CD4-positive, alpha-beta T cell treated with Interleukin-6 for 4 hours (primary cell): ENCODE measurements at places on chromosomes 2 and 18.

DNA sequence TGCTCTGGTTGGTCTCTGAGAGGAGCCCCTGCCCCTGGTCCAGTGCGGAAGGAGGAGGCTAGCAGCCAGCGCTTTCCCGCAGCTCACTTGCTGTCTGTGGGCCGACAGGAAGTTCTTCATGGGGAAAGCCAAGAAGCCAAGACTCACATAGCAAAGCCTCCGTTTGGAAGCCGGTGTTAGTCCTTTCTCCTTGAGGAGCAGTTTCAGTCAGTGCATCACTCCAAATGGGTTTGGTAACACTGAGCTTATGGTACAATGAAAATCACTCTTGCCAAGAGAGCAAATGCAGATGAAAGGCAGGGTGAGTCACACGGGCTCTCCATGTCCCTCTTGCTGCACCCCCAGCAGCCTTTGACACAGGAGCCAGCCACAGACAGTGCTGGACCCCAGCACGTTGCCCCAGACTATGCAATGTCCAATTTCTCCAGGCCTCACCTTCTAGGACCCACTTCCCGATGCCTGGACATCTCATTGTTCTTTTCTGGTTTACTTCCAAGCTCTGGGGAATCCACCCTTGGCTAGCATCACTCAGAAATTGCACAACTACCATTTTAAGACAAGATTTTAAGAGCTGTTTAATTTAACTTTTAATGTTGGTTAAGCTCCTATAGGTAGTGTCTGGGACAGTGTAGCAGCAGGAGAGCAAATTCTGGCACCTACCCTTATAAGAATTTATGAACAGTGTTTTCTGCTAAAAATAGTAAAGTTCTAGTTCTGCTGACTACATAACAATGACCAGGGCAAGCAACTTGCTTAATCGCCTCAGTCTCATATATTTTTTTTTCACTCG lies 174.9 kb downstream of the ASB1 start:
- no peak for DNase-seq

DNA sequence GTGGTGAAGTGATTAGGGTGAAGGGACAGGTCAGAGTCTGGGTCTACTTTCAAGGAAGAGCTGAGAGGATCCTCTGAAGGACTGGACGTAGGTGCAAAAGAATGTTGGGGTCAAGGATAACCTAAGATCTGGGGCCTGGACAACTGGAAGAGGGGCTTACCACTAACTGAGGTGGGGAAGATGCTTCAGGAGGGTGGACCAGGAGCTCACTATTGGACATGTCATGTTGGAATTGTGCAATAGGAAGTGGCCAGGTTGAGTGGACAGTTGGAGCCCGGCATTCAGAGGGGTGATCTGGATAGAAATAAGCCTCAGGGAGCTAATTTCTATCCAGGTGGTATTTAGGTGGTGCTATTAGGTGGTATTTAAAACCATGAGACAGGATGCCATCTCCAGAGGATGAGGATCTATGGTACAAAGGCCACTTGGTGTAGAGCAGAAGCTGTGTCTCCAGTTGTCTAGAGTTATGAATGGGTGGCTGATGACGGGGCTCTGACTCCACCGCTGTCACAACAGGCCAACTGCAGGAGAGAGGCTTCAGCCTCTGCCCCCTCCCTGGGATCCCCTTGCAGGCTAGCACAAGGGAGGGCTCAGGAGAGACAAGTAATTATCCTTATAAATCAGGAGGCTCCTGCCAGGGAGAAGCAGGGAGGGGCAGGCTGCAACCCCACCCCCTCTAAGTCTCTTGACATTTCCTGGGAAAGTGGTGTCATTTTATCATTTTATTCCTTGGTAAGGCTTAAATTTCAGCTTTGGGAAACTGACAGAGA lies 158.0 kb downstream of the SMAD7 start:
- DNase-seq: no peak

DNA sequence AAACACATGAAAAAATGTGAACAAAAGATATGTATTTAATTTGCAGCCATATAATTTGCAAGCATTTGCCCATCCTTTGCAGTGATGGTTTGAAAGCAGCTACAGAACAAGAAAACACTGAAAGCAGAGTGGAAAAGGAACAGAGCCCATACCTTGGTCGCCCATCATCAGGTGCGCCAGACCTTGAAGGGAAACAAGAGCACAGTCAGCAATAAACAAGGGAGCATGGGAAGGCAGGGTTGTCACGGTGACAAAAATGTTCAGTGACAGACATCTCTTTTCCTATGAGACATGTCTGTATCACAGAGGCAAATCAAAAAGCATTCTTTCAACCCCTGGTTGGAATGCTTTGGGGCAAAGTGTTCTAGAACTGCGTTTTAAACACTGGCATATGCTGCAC lies 109.4 kb downstream of the NRXN1 start:
- no peak for DNase-seq

DNA sequence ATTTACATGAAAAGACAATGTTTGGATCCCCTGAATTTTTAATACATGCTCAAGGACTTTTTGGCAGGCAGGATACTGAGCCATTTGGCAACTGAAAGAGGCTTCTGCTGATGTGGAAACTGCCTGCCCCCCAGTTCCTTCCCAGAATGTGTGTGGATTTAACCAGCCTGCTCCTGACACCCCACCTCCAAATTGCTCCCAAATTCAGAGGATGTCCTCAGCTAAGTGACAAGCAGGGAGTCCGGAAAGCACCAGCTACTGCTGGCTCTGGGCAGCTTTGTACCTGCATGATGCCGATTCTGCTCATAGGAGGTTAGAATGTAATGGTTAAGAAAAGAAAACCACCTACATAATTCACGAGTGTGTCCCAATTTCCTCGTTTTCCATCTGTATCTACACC lies 197.5 kb downstream of the CDH20 start:
- DNase-seq: no peak

GRCh38 chr18:49861659-49862058 lies 48.3 kb upstream of the ACAA2 start:
- no peak for DNase-seq

DNA sequence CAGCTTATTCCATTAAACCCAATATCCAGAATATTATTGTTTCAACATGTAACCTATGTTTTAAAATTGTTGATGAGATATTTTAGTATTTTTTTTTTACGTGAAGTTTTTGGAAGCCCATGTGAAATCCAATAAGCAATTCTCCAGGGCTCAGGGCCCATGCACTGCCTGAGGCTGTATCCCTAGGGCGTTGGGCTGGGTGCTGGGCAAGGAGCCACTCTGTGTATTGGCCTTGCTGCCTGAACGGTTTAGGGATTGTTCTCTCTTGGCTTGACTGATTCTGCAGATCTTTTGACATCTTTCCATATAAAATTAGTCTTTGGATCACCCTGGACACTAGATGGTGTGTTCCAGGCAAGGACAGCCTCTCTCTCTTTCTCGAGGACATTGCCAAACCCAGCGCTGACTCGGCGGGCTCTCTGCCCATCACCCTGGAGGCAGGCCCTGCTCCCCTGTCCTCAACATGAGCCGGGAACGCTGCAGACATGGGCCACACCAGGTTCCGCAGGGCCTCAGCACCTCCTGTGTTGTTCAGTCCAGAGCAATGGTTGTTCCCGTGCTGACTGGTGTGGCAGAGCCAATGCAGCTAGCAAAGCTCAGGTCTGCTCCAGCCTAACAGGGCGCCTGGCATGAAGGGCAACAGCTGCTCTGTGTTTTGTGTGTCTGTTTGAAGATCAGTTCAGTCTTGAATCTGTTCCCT lies 163.0 kb downstream of the SEPTIN10 start:
- no peak for DNase-seq

- no peak for DNase-seq
These were observed 199.1 kb upstream of the POU3F3 start for GRCh38 chr2:104654811-104655210.

DNA sequence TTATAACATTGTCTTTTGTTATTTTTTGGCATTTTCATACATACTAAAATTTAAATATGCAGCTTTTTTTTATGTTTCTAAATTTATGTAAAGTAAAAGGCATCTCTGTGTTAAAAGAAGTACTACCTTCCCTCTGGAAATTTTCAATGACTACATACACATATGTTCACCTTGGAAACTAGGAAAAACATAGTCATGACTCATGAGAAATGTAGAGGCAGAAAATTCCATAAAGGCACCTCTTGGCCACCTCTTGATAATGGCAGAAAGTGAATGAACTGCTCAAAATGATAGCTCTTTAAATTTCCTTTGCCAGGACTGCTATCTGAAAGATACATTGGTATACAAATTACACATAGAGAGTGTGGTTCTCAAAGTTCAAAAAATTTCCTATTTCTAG lies 889.1 kb upstream of the ZEB2 start:
- DNase-seq: no peak

DNA sequence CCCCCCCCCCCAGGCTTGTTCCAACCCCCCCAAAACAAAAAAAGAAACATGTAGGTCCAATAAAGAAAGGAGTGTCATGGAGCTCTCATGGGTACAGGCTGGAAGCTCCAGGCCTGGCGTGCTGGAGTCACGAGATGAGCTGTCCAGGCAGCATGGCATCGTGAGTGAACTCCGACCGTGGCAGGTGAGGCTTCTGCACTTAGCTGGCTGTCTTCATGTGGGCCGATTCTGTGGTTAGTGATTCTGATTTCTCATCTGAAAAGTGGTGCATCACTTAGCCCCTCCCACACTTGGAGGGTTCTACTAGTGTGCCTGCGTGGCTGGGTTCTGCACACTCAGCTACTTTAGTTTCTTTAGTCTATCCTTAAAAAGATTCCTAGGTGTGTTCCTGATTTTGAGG lies 126.4 kb upstream of the MGAT5 start:
- DNase-seq: peak; percentile 75

GRCh38 chr2:29894822-29895614 lies 26.4 kb downstream of the ALK start:
- DNase-seq: no peak

DNA sequence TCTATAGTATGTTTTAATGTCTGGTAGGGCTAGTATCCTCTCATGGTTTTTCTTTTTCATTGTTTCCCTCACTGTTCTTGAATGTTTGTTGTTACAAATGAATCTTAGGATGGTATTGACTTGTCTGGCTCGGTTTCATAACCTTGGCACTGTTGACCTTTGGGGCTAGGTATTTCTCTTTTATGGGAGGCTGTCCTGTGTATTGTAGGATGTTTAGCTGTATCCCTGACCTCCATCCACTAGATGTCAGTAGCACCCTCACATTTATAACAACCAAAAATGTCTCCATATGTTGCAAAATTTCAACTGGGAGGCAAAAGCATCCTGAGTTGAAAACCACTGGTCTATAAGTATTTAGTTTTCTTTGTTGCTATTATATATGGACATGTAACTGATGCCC lies 7.0 kb upstream of the AOX1 start:
- DNase-seq: no peak

GRCh38 chr2:157894694-157895435 lies 18.7 kb upstream of the ACVR1 start:
- DNase-seq: no peak

DNA sequence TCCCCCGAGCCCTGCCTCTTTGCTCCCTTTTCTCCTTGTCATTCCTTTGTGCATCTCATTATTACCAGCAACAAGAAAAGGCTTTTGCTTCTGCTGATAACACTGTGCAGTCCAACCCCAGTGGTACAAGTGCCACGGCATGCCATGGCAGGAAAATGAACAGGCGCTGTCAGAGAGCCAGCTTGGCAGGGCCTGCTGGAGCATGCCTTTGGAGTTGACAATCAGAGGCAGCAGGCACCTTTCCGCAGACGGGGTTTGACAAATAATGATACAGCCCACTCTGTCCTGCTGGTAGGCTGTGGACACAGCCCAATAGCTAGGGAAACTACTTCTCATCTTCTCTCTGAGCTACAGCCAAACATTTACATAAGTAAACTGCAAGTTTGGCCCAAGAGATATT lies 243.9 kb upstream of the LRRTM1 start:
- DNase-seq: no peak

- no peak for DNase-seq
These were observed 1333.1 kb downstream of the LRP1B start for GRCh38 chr2:140797718-140798117.
